ENCODE measurements at places on chromosomes 5 and 9. TPM values are rescaled to one million over a fixed set of nuclear protein-coding genes. Genes with fewer than 3 reads are reported as not detected.

DNA sequence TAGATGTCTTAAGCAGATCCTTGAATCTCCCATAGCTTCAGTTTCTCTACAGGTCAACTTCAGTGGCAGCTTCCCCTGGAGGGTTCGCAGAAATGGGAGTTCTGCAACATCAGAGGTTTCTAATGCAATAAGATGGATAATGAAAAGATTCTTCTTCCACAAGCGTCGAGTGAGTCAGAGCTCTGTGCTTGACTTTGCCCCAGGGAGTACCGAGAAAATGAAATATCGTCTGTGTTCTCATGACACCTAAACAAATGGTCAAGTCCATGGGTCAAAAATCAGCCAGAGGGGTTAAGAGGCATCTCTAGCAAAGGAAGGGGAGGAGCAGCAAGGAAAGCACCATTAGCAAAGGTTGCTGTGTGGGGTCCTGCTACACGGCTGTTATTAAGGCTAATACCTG lies 3.2 kb upstream of the ADRA1B start:
- H3K27me3 ChIP-seq, result peaks cover 25% of the 10 kb centered on the region
- no peak overlapping the region for H3K27ac ChIP-seq
- H3K4me3 ChIP-seq, result no peak overlapping the region
- DNase-seq, result no peak
- H3K36me3 ChIP-seq, result no peaks in the 10 kb centered on the region
- H3K4me1 ChIP-seq, result peaks cover 14% of the 10 kb centered on the region

DNA sequence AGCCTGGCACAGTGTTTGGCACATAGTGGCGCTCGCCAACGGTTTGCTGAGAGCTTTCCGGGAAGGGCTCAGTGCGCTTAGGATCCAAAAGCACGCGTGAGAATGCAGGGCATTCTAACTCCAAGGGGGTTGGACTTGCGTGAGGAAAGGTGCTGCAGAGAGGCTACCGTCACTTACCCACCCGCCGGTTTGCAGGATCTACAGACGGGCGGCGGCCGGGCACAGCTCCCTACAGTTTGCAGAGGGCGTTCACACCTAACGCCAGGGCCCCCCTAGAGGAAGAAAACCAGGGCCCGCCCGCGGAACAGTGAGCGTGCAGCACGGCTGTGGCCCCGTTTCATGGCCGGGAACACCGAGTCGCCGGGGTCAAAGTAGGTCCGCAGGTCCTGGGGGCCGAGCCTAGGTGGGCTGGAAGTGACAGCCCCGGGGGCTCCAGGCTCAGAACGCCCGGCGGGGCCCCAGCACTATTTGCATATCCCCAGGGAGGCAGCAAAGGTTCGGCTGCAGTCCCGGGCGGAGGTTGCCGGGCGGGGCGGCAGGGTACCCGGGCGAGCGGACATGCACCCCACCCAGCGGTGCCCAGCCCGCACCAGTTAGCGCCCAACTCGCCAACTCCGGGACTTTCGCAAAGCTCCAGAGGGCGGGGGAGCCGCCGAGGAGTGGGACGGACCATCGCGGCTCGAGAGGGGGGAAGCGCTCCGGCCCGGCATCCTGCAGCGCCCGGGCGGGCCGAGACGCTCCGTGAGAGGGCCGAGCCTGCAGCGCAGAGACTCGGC lies 526 bp upstream of the GALNT10 start:
- no peaks in the 10 kb centered on the region for H3K27me3 ChIP-seq
- peaks cover 19% of the 10 kb centered on the region for H3K36me3 ChIP-seq
- H3K27ac ChIP-seq, result peak overlapping the region; percentile 72
- peaks cover 50% of the 10 kb centered on the region for H3K4me1 ChIP-seq

- H3K27ac ChIP-seq, result no peak overlapping the region
- DNase-seq, result no peak
- H3K36me3 ChIP-seq, result no peaks in the 10 kb centered on the region
- H3K4me1 ChIP-seq, result no peaks in the 10 kb centered on the region
Observed at GRCh38 chr5:65874241-65874640, 52.1 kb upstream of the ERBIN start.

DNA sequence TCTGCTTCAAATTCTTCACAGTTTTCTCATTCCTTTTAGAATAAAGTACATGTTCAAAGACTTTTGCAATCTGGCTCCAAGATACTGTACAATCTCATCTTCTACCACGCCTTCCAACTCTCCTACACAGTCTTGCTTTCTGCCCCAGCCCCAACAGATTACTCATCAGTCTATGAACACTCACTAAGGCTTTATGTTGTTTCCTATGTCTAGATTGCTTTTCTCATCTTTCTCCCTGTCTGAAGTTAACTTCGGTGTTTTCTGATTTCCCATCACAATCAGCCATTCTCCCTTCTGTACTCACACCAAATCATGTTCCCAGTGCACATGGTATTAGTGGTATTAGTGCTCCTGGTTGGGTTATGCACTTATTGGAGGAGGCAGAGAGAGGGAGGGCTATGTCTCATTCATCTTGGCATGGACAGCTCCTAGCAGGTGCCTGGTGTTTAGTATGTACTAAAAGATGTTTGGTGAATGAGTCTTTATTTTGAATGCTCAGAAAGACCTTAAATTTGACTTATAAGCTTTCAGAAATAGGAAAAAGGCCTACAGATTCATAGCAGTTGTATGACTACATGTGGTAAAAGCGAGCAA lies 44.0 kb upstream of the ZNF608 start:
- H3K27ac ChIP-seq, result no peak overlapping the region
- DNase-seq, result no peak
- no peak overlapping the region for H3K4me3 ChIP-seq
- no peaks in the 10 kb centered on the region for H3K4me1 ChIP-seq
- H3K27me3 ChIP-seq, result no peaks in the 10 kb centered on the region

GRCh38 chr5:174431504-174431903 lies 292.9 kb upstream of the MSX2 start:
- H3K27me3 ChIP-seq, result peaks cover 2% of the 10 kb centered on the region
- no peak overlapping the region for H3K27ac ChIP-seq
- no peak for DNase-seq
- no peak overlapping the region for H3K4me3 ChIP-seq
- no peaks in the 10 kb centered on the region for H3K4me1 ChIP-seq
- no peaks in the 10 kb centered on the region for H3K36me3 ChIP-seq

DNA sequence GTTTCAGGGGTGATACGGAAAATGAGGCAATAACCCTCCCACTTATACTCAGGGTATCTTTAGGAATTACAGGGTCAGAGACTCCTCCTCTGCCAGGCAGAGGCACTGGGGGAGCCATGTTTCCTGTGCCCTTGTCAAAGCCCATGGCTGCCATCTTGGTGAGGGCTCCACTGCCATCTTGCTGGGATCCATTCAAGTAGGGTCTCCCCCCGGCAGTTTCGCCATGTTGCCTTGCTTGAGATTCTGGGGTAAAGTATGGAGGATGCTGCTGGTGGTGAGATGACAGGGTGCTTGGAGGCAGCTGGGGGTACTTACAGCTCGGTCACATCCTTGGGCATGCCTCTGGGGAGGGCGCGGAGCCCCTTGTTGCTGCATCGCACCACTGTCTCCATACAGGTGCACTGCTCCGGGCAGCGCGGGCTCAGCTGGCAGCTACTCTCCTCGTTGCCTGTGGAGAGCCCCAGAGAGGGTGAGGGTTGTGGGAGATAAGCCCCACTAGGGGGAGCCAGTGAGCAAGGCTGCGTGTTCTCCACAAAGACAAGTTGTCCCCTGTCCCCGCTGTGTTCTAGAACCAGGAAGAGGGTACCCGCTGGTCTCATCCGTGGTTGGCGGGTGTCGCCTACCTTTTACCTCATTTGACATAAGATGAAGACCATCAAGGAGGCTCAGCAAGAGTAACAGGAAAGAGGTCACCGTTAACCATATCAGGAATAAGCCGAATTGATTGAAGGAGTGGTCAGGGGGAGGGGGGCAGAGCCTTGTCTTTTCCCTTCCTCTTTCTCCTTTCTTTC lies 169.0 kb upstream of the PANK3 start:
- no peak overlapping the region for H3K4me3 ChIP-seq
- no peak for DNase-seq
- H3K27me3 ChIP-seq, result no peaks in the 10 kb centered on the region
- no peak overlapping the region for H3K27ac ChIP-seq
- H3K36me3 ChIP-seq, result no peaks in the 10 kb centered on the region

GRCh38 chr9:131262327-131263032 lies 13.8 kb downstream of the FAM78A start:
- H3K4me1 ChIP-seq, result peaks cover 55% of the 10 kb centered on the region
- peak overlapping the region; percentile 91 for H3K27ac ChIP-seq
- no peak for DNase-seq

GRCh38 chr9:106874652-106875051 lies 11.7 kb downstream of the ZNF462 start:
- no peaks in the 10 kb centered on the region for H3K36me3 ChIP-seq
- no peak for DNase-seq
- H3K4me3 ChIP-seq, result no peak overlapping the region
- peaks cover 2% of the 10 kb centered on the region for H3K27me3 ChIP-seq
- no peaks in the 10 kb centered on the region for H3K4me1 ChIP-seq

GRCh38 chr5:74392711-74393351 lies 247.7 kb downstream of the ENC1 start:
- no peak overlapping the region for H3K27ac ChIP-seq
- DNase-seq, result no peak
- H3K36me3 ChIP-seq, result no peaks in the 10 kb centered on the region
- H3K27me3 ChIP-seq, result no peaks in the 10 kb centered on the region
- no peaks in the 10 kb centered on the region for H3K4me1 ChIP-seq

Gene PCDHGB1
- 0.37 TPM for total RNA-seq

Gene POC5
- 27.6 TPM for total RNA-seq

Gene LMX1B
- total RNA-seq, result not detected

Gene PAEP
- not detected for total RNA-seq
